Activated CD8-positive, alpha-beta memory T cell treated with anti-CD3 and anti-CD28 coated beads for 4 hours (primary cell): ENCODE measurements at places on chromosomes 12 and 14.

DNA sequence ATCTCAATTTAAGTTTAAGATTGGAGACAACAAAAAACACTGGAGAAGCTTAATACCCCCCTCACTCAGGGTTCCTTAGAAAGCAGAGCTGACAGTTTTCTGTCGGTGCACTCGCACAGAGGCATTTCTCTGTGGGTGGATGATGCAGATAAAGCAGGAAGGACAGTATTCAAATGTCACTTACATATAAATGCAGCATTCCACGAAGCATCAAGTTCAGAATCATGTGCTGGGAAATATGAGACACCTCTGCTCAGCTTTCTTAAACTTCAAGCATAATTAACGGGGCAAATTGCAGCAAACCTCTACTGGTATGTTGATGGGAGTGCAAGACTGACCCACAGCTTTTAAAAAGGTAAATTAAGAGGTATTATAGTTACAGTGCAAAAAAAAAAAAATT lies 68.7 kb downstream of the DICER1 start:
- no peak for DNase-seq

DNA sequence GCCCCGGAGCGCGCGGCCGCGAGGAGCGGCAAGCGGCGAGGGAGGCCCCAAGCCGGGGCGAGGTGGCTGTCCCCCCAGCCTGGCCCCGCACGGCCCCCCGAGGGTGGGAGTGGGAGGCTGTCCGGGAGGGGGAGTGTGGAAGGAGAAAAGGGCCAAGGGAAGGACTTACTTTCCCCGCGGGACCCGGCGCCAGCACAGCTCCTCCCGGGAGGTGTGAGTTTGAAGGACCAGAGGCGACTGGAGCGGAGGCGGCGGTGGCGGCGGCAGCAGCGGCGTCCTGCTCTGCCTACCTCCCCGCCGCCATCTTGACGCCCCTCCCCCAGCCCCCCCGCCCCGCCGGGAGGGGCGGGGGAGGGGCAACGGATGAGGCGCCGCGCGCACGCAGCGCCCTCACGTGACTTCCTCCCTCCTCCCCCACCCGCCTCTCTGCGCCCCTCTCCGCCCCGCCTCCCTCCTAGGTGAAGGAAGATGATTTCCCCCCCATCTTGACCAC lies at the start of gene SBNO1:
Gene SBNO1 (minus strand): TSS at position 316 of the 493 bp plus-strand sequence. CDS start 14,406 bp downstream, outside the sequence.
- DNase-seq, result peak; percentile 78

DNA sequence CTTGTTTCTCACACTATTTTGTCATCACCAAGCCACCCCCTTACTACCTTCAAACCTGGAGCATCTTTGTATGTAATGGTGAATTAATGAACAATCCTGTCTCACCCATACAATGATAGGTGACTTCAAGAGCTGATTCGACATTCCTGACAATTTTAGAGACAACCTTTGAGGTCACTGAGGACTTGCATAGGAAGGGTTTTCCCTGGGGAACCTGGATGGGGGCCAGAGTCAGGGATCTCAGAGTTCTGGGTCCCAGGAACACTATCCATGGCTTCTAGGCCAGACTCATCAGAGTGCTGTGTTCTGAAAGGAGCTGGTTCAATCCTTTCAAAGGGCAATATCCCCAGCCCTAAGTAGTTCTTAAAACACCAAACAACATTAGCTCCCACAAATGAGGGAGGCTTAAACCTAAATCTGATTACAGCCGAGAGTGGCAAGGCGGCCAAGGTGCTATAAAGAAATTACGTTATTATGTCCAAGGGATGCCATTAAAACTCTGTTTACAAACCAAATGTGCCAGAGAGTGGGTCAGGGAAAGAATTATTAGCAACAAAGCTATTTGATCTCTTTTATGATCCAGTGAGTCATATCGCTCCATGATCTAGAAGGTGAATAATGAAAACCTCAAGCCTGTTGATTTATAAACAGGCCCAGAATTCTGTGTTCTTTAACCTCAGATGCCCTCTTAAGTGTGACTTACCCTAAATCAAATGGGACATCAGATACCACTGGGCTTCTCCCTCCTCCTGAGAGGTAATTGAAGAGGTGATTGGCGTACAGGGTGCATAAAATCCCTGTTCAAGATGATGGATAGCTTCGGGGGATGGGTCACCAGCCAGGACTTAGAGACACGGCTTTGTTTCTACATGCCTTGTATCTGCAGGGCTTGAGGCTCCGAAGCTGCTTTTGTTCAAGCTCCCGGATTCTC lies 230.2 kb upstream of the TBX3 start:
- DNase-seq, result no peak

DNA sequence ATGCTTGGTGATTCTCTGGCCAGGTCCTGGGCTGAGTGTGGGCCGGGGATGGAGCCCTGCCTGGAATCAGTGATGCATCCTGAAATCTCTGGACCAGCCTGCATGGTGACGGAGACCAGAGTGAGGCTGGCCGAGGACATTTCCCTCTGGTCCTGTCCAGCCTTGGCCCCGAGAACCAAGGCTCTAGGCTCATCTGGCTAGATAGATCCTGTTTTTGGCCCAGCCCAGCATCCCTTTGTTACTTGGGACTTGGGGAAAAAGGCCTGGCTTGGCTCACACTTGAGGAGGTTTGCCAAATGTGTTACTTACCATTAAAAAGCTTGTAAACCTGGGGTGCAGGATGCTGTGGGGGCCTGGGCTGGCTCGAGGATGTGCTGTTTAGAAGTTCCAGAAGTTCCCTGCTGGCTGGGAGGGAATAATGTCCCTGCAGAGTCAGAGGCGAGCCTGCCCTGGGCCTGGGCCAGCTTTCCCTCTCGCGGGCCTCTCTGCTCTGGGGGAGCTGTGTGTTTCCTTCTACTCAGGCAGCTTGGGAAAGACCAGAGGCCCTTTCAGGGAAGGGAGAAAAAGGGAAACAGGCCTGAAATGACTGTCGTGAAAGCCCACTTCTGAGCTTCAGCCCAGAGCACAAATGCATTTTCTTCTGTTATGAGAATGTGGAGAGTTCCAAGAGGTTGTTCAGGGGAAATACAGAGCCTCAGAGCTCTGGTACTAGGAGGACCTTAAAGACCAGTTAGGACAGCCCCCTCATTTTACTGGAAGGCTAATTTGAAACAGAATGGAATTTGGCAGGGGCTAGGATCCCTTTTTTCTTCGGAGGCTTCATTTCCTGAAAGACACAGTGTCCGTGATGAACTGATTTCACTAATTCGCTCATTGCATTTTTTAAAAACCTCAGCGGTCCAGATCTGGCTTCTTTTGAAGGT lies 47.2 kb upstream of the CTDSP2 start:
- DNase-seq, result no peak

DNA sequence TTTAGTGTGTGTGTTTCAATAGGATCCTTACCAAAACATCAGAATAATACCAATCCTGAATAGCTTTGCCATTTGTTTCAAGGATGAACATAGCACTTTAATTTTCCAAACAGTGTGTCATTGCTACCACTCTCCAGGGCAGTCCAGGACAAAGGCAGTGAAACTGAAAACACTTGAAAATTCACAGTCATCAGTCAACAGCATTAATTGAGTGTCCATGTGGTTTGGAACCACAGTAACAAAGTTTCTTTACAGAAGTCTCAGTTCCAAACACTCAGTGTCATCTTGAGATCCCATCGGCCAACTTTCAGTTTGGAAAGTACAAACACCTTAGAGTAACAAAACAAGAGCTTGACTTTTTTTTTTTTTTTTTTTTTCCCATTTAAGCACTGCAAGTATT lies 228.4 kb upstream of the SOX5 start:
- DNase-seq, result no peak

GRCh38 chr12:58459191-58459590 lies 461.1 kb downstream of the LRIG3 start:
- no peak for DNase-seq

- DNase-seq, result no peak
These were observed 187.4 kb downstream of the C12orf42 start for GRCh38 chr12:103308396-103308795.

- DNase-seq, result no peak
These were observed 306.9 kb downstream of the BCL11B start for GRCh38 chr14:98965076-98965475.

DNA sequence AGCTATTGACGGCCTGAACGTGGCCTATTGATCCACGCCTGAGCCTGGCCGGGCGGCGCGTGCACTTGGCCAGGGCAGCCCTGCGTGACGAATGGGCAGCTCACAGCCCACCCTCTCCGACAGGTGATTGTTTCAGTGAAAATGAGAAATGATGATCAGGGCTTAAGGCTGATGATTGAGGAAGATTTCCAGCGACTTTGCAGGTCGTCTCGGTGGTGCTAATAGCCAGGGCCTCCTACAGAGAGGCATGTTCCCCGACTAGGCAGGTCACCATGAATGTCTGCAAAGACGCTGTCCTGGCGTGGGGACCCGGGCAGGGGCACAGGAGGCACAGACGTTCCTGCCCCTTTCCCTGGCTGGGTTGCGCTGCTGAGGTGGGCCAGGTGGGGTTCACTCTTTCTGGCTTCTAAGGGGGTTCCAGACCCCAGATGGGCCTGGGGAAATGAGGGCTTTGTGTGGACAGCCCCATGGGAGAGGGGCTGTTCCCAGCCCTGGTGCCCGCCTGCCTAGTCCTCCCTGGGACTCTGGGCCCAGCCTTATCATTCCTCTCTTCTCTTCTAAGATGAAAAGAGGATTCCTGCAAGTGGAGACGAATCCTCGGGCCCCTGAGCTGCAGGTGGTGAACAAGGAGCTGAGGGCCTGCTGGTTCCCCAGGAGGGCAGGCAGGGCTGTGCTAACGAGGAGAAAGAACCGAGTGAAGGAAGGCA lies 157.4 kb downstream of the KIF26A start:
- DNase-seq, result no peak

- no peak for DNase-seq
These were observed 128.2 kb upstream of the NOS1 start for GRCh38 chr12:117489671-117490070.

DNA sequence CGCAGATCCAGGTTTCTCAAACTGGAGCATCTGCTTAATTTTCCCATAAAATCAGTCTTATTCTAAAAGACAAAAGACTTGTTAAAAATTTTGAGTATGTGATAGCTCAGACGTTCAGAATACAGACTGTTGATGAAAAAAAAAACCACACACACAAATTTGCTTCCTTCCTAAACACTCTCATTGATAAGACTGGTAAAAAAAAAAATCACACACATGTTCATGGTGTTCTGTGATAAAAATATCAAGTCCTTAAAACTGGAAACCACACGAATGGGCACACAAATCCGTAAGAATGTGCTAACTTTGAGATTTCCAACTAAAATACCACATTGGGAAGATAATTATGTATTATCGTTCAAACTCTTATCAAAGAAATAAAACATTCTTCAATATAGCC lies 6.7 kb upstream of the ARID4A start:
- DNase-seq, result no peak

DNA sequence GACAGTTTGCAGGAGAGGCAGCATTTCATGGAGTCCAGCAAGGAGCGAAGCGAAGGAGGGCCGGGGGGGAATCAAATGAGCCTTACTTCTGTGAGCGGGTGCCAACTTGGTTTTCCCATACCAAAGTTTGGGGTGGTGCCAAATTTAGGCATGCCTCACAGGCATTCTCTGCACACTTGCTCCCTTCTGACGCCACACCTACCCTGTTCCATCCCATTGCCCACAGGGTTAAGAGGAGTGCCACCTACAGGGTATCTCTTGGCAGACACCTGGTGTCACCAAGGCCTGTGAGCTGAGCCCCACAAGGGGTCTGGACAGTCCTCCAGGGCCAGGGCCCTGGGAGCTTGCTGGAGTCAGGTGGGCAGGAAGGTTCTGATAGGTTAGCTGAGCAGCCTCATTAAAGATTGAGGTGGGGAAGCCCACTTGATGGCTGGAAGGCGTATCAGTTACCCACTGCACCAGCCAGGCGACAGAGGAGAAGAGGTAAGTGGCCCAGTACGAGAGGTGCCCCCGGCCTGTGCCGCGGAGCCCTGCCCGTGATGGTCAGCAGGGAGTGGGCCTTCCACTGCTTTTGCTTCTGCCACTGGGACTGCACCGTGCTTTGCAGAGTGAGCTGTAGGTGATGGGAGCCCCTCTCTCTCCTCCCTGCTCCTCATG lies 45.2 kb downstream of the DEGS2 start:
- DNase-seq, result no peak

GRCh38 chr14:77324816-77325745 lies 4.2 kb downstream of the GSTZ1 start:
- DNase-seq, result no peak

GRCh38 chr12:66279123-66279712 lies 23.1 kb upstream of the HELB start:
- DNase-seq, result no peak

- DNase-seq, result no peak
These were observed 34.2 kb downstream of the ATP2B1 start for GRCh38 chr12:89674326-89674942.

DNA sequence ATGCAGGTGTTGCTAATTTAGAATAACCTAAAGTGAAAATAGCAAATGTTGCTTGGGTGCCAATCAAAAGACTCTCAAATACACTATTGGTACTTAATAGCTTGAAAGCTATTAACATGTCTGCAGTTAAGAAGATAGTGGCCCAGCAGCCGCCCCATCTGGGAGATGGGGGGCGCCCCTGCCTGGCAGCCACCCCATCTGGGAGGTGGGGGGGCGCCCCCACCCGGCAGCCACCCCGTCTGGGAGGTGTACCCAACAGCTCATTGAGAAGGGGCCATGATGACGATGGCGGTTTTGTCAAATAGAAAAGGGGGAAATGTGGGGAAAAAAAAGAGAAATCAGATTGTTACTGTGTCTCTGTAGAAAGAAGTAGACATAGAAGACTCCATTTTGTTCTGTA lies 923.1 kb upstream of the MDGA2 start:
- no peak for DNase-seq
